Brain (organoid and tissue), 16 donors: ENCODE measurements at places on chromosomes 3 and 15.

GRCh38 chr3:136805795-136806194 is 13.1 kb upstream of the SLC35G2 start:
- no peak for DNase-seq

- DNase-seq = no peak
Observed at GRCh38 chr15:92305343-92305742, 88.3 kb upstream of the ST8SIA2 start.

DNA sequence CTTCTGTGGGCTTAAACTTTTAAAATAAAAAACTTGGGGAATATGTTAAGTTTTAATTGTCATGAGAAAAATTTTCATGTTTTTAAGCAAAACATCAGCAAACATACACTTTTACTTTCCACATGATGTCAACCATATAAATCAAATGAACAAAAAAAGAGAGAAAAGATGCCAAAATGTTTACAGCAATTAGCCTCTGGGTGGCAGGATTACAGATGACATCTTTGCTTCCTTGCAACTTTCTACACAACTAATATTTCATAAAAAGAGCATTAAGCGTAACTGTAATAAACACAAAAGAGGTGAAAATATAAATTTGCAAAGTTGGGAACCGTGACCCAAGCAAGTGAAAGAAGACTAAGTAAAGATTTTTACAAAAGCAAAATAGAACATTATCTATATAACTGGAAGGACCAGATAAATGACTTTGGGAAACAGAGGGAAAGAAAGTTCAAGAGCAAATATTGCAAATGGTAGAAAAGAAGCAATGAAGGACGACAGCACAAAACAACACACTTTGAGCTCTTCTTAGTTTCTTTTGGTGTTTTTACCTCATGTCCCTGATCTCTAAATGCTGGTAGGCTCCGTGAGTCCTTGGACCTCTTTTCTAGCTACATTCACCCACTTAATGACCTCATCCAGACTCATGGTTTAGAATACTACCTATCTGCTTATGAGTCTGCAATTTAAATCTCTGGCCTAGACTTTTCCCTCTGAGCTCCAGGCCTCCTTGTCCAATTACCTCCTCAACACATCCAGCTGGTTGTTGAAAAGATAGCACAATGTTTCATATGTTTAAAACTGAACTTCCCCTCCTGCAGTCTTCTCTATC is 9.4 kb downstream of the TP53BP1 start:
- DNase-seq = peak; percentile 27

- DNase-seq = no peak
Observed at GRCh38 chr3:11914651-11915050, 68.0 kb upstream of the TAMM41 start.

- DNase-seq = no peak
Observed at GRCh38 chr3:159894386-159894785, 94.2 kb upstream of the IL12A start.

- peak; percentile 7 for DNase-seq
Observed at GRCh38 chr3:22536541-22536940, 666.6 kb upstream of the UBE2E2 start.

- DNase-seq = no peak
Observed at GRCh38 chr3:181326637-181327223, 337.2 kb upstream of the DNAJC19 start.

DNA sequence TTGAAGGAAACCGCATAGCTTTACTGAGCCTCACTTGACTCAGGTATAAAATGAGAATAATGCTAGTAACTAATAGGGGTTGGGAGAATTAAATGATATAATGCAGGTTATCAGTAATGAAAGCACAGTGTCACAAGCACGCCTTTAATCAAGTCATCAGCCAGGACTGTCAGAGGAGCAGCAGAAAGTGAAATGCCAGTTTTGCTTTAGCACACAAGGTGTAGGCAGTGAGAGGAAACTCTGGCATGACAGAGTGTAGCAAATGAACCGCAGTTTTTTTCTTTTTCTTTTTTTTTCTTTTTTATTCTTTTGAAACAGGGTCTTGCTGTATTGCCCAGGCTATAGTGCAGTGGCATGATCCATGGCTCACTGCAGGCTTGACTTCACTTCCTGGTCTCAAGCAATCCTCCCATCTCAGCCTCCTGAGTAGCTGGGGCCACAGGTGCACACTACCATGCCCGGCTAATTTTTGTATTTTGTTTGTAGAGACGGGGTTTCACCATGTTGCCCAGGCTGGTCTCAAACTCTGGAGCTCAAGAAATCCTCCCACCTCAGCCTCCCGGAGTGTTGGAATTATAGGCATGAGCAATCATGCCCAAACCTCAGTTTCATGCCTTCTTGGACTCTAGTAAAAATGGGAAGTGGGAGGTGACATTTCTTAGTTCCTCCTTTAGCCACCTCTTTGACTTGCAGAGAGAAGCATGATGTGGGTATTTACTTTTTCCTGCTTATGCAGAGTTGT is 9.7 kb upstream of the SCAANT1 start:
- no peak for DNase-seq

GRCh38 chr3:117932441-117932840 is 1102.2 kb downstream of the IGSF11 start:
- DNase-seq = no peak

DNA sequence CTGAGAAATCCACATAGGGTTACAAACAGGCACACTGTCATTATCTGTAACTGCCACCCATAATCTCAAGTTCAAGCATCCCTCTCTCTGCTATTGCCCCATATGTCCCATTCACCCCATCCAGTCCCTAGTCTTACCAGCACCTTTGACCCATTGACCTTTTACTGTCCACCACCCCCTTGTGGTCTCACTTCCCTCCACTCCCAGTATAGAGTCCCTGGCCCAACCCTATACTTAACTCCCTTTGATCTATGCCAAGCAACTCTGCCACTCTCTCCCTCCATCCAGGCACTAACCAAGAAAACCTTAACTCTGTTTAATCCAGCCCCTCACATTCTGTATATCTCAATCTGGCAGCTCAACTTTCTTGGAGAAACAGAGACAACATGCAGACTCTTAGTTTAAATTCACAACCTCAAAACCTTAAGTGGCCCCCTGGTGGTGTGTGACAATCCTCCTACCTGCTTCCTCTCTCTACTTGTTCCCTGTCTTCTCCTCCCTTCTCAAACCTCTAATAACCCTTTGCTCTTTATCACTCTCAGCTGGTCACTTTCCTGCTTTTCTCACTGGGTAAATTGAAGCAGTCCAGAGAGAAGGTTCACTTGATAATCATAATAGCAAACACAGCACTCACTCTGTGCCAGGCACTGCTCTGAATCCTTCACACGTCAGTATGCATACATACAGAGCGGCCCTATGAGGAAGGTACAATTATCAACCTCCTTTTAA is 162.7 kb downstream of the STT3B start:
- no peak for DNase-seq

DNA sequence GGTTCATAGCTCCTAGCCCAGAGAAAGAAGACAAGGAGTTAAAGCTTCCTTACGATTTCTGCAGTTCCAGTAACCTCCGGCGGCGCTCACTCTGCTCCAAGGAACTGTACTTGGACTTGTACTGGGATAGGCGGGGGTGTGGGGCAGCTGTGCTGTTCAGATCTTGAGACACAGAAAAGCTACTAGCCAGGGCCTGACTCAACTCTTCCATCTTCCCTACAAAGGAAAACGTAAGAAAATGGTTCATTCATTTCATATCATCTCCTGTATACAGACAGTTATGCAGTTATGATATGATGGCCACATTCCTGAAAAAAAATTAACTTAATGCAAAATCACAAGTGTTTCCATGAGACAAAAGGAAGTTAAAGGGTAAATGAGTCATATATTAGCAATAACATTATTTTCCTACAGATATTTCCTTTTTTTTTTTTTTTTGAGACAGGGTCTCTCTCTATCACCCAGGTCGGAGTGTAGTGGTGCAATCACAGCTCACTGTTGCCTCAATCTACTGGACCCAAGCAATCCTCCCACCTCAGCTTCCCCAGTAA is 4.6 kb downstream of the SNUPN start:
- DNase-seq = no peak

GRCh38 chr3:52670621-52671521 is 14.8 kb downstream of the PBRM1 start:
- DNase-seq = no peak

GRCh38 chr15:44719293-44719999 is 8.1 kb downstream of the B2M start:
- no peak for DNase-seq

DNA sequence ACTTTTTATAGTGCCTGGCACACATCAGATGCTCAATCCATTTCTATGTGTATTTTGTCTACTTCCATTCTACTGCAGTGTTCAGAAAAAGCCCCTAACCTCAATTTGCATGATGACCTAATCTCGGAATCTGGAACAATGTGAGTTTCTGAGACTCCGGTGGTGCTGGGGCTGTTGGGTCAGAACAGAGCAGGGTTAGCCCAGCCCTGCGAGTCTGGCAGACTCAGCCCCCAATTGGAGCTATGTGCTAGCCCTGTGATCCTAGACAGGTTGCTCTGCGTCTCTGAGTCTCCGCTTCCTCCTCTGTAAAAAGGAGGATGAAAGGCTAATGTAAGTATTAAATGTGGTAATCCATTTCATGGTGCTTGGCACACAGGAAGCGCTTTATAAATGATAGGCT is 95.0 kb upstream of the ICE2 start:
- DNase-seq = no peak

DNA sequence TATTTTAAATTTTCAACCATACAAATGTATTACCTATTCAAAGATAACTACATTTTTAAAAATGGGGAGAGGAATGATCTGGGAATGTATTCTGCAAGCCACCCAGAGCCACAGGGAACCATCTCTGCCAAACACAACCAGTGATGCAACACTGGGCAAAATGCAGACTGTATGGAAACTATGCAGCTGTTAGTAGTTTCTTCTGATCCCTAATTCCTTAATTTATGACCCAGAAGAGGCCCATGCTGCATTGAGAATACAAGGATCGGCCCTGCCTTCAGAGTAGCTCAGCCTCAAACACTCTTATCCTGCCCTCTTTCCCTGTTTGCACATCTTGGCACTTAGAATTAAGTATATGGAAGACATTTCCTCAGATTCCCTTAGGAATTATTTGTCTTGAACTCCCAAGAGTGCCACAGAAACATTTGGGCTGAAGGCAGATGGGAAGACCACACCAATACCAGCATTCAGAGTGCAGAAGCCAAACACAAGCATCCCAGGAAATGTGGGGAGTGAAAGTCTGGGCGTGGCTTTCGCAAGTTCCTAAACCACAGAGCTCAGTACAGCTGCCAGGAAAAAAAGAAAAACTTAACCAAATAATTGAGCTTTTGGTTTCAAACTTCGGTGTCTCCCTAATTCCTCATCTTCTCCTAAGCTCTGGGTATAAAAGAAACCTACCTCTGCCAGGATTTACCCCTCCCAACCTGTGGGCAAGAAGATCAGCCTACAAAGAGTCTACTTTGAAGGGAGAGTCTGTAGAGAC is 5.3 kb downstream of the SNUPN start:
- no peak for DNase-seq

GRCh38 chr3:129655291-129655700 is 48.8 kb upstream of the PLXND1 start:
- no peak for DNase-seq

DNA sequence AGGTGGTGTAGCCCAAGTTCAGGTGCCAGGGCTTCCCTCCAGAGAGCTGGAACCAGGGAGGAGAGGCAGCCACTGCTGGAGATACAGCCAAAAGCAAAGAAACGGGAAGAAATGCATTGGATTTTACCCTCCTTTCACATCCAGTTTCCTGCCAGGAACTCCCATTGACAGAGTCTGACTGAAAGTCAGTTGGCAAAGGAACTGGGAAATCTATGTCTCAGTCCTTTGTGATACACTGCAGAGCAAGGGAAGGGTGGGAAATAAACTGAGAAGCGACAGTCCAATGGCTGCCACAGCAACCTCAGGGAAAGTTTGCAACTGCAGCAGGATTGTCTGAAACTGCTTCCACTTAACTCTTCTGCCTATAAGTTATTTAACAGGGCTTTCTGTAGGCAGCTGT is 142.6 kb downstream of the SATB1 start:
- DNase-seq = peak; percentile 25

- DNase-seq = no peak
Observed at GRCh38 chr3:114332342-114333179, 38.7 kb downstream of the TIGIT start.

DNA sequence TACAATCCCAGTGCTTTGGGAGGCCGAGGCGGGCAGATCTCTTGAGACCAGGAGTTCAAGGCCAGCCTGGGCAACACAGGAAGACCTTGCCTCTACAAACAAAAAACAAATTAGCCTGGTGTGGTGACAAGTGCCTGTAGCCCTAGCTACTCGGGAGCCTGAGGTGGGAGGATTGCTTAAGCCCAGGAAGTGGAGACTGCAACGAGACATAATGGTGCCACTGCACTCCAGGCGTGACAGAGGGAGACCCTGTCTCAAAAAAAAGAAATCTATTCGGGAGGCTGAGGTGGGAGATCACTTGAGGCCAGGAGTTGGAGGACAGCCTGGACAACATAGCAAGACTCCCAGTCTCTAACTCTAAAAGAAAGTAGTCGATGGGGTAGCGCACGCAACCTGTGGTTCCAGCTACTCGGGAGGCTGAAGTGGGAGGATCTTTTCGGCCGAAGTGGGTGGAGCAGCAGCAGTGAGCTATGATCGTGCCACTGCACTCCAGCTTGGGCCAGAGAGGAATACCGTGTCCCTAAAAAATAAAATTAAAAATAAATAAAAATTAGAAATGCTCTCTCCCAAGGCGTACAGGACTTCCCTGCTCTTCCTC is 775 bp downstream of the C3orf33 start:
- no peak for DNase-seq

- no peak for DNase-seq
Observed at GRCh38 chr3:169389211-169389924, 274.1 kb downstream of the MECOM start.

DNA sequence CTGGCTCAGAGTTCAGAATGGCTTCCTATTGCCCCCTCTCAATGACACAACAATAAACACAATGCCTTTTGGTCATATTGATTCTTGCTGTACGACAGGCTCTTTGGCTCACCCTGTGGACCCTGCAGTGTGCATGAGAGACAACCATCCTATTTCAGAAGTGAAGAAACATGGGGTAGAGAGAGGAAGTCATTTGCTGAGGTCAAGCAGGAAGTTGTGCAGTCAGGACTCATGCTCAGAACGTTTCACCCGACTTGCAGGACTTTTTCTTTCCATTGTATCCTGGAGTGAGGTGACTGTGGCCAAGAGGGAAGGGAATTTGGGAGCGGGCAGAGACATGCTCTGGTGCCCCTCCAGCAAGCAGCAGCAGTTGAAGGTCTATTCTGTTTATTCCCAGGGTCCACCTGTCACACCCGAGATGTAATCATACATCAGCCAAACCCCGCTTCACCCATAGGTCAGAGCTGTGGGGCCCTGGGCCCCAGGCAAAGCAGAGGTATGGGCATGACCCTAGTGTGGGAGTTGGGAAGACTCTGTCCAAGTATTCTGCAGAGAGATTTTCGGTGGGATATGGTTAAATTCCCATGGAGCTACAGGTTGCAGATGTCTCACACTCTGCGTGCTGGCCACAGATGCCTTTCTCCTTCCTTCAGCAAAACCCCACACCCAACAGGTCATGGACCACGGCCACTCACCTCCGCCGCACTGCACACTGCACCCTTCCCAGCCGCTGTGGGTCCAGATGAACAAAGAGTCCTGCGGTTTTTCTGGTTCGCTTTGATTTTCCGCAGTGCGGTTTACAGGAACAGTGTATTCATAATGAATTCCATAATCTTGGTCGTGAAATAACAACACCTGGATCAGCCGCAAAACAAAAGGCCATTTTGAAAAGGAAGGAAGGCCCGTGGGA is 290.6 kb downstream of the ADAMTS17 start:
- no peak for DNase-seq

GRCh38 chr3:23567917-23568316 is 237.8 kb upstream of the UBE2E1 start:
- no peak for DNase-seq

- DNase-seq = no peak
Observed at GRCh38 chr15:48596415-48596814, 49.1 kb downstream of the FBN1 start.

GRCh38 chr3:187551416-187551815 is 118.8 kb downstream of the SST start:
- no peak for DNase-seq
